Activated CD4-positive, alpha-beta T cell treated with anti-CD3 and anti-CD28 coated beads for 36 hours (primary cell): ENCODE measurements at places on chromosomes 12 and 14. TPM values are rescaled to one million over a fixed set of nuclear protein-coding genes. Genes with fewer than 3 reads are reported as not detected.

GRCh38 chr12:108570743-108571608, 8.6 kb downstream of the ISCU start:
- H3K36me3 ChIP-seq: peaks cover 35% of the 10 kb centered on the region
- no peak overlapping the region for H3K4me3 ChIP-seq
- peak; percentile 19 for DNase-seq
- peaks cover 3% of the 10 kb centered on the region for H3K27me3 ChIP-seq

The IL22 gene
- total RNA-seq: 1.4 TPM

DNA sequence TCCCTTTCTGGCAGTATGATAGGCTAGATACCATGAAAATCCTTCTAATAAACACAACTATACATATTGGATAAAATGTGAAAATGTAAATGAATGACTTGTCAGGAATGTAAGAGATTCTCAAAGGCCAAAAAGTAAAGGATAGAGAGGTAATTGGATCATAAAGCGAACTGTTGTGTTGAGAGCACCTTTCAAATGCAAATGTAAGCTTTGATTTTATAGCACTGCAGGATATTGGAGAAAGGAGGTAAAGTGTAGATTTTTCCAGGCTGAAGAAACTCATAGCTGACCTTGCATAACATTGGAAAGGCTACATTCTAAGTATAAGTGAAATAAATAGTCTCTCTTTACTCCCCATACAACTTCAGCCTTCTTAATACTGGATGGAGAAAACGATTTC, 54.0 kb downstream of the PTPRB start:
- H3K4me3 ChIP-seq: no peak overlapping the region
- no peak for DNase-seq
- H3K4me1 ChIP-seq: no peaks in the 10 kb centered on the region
- no peak overlapping the region for H3K27ac ChIP-seq
- H3K36me3 ChIP-seq: no peaks in the 10 kb centered on the region

DNA sequence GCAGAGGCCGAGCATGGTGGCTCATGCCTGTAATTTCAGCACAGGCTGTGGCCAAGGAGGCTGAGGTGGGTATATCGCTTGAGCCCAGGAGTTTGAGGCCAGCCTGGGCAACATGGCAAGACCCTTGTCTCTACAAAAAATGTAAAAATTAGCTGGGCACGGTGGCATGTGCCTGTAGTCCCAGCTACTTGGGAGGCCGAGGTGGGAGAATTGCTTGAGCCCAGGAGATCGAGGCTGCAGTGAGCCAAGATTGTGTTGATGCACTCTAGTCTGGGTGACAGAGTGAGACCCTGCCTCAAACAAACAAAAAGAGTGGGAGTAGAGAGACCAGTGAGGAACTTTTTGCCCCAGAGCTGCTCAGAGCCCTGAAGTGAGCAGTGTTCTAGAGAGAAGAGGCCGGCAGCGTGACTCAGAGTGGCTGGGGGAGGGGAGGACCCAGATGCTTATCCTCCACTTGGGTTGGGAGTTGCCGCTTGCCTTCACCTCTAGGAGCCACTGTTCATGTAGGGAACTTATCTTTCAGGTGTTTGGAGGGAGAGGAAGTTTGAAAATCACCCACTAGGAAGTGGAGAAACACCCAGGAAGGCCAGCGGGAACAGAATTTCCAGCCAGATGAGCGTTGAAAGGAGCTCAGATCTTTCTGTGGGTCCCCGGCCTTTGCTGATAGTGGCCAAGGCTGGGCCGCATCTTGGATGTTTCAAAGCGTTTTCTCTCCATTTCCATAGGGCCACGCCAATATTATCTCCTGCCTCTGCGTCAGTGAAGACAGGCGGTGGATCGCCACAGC, 15.3 kb downstream of the CFAP251 start:
- H3K4me3 ChIP-seq: no peak overlapping the region
- no peaks in the 10 kb centered on the region for H3K36me3 ChIP-seq
- peaks cover 2% of the 10 kb centered on the region for H3K4me1 ChIP-seq
- no peak for DNase-seq
- no peak overlapping the region for H3K27ac ChIP-seq

DNA sequence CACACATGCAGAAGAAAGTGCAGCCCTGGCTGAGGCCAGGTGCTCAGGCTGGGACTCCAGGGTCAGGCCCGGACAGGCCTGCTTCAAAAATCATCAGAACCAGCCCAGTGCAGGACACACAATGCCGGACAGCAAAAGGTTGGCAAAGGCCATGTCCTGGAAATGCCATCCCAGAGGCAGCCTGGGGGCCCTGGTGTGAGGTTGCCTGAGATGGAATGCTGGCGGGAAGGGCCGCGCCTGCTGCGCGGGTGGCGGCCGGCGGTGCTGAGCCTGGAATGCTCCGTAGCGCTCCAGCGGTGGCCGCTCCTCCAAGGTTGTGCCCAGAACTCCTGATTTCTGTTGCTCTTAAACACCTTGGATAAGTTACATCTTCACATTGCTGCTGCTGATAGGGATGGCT, 21.7 kb upstream of the CRIP2 start:
- no peaks in the 10 kb centered on the region for H3K27me3 ChIP-seq
- DNase-seq: no peak
- no peak overlapping the region for H3K27ac ChIP-seq
- H3K4me3 ChIP-seq: no peak overlapping the region

The GPR135 gene
- total RNA-seq: 0.98 TPM

DNA sequence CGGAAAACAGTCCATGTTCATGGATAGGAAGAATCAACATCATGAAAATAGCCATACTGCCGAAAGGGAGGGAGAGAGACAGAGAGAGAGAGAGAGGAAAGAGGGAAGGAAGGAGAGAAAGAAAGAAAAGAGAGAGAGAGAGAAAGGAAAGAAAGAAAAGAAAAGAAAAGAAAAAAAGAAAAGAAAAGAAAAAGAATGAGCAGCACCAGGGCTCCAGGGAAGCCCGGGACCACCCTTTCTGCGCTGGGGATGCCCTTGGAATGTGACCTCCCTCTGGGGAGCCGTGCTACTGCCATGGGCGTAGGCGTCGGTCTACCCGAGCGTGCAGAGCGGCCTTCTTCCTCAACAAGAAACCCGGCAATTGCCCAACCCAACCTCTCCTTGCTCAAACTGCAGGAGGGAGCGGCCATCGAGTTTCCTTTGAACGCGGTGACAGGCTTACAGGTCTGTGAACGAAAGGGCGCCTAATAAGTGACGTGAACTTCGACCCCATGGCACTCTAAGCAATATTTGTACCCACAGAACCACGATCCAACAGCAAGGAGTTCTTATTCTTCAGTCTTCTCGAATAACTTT, 16.9 kb downstream of the OR6S1 start:
- H3K4me1 ChIP-seq: peaks cover 68% of the 10 kb centered on the region
- H3K27ac ChIP-seq: peak overlapping the region; percentile 84
- H3K36me3 ChIP-seq: peaks cover 3% of the 10 kb centered on the region
- H3K4me3 ChIP-seq: peak overlapping the region; percentile 71

The PPFIA2 gene
- not detected for total RNA-seq

DNA sequence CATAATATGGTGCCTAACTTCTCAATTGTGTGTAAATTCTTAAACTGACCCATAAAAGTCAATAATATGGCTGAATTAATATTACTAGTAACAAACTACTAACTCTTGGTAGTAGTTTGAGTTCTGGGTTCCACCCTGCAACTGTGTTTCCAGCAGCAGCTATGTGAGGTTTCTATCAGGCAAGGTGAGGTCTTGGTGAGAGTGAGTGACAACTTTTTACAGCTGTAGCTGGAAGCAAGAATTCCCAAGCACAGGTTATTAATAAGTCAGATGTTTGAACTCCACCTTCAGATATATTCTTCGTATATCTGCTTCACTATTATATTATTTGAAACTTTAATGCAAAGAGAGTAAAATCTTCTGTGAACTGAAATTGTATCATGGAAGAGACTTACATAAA, 43.8 kb downstream of the MAP4K5 start:
- H3K36me3 ChIP-seq: peaks cover 3% of the 10 kb centered on the region
- no peak overlapping the region for H3K27ac ChIP-seq
- no peaks in the 10 kb centered on the region for H3K27me3 ChIP-seq
- H3K4me1 ChIP-seq: peaks cover 4% of the 10 kb centered on the region

- H3K36me3 ChIP-seq: peaks cover 51% of the 10 kb centered on the region
- H3K4me1 ChIP-seq: peaks cover 46% of the 10 kb centered on the region
- no peaks in the 10 kb centered on the region for H3K27me3 ChIP-seq
- H3K27ac ChIP-seq: peak overlapping the region; percentile 69
- H3K4me3 ChIP-seq: no peak overlapping the region
- peak; percentile 18 for DNase-seq
These were observed 39.7 kb downstream of the PPTC7 start for GRCh38 chr12:110543252-110543959.

DNA sequence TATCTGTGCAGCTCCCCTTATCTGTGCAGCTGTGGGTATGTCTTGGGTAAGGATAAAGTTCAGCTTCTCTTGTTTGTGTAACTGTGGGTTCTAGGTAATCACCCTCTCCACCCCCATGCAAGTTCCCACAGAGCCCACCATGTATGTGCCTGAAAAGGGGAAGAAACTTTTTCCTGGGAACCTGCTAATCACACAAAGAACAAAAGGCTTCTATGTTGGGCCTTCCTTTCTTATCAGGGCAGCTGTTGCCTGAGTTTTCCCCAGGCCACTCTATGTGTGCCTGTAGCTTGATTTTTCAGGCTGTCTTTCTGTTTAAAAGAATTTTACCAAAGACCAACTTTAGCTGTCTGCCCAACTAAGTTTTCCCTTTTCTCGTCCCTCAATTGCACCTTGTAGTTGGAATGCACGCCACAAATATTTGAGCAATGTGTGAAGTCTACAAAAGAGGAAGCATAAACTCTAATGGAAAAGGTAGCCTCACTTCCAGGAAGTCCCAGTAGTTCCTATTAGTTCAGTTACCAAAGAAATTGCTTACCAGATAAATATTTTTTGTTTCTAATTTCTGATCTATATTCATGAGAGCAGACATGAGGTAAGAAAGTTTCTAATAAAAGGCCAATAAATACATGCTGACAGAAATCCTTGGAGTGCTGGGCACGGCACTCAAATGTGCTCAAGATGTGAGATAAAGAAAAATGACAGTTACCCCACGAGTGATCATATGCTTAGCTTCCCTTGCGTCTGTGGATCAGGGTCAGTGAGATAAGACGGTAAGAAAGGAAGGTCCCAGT, 2.7 kb upstream of the GALC start:
- peak overlapping the region; percentile 95 for H3K27ac ChIP-seq
- H3K4me1 ChIP-seq: peaks cover 60% of the 10 kb centered on the region
- no peak for DNase-seq
- H3K36me3 ChIP-seq: peaks cover 4% of the 10 kb centered on the region

- no peak overlapping the region for H3K27ac ChIP-seq
- DNase-seq: no peak
- no peaks in the 10 kb centered on the region for H3K36me3 ChIP-seq
These were observed 388.8 kb downstream of the PDZRN4 start for GRCh38 chr12:41576925-41577324.

The CARMIL3 gene
- total RNA-seq: 0.91 TPM

GRCh38 chr14:99440278-99440677, 40.4 kb downstream of the SETD3 start:
- DNase-seq: no peak
- H3K27me3 ChIP-seq: no peaks in the 10 kb centered on the region
- H3K27ac ChIP-seq: no peak overlapping the region
- peaks cover 47% of the 10 kb centered on the region for H3K4me1 ChIP-seq
- peaks cover 34% of the 10 kb centered on the region for H3K36me3 ChIP-seq

DNA sequence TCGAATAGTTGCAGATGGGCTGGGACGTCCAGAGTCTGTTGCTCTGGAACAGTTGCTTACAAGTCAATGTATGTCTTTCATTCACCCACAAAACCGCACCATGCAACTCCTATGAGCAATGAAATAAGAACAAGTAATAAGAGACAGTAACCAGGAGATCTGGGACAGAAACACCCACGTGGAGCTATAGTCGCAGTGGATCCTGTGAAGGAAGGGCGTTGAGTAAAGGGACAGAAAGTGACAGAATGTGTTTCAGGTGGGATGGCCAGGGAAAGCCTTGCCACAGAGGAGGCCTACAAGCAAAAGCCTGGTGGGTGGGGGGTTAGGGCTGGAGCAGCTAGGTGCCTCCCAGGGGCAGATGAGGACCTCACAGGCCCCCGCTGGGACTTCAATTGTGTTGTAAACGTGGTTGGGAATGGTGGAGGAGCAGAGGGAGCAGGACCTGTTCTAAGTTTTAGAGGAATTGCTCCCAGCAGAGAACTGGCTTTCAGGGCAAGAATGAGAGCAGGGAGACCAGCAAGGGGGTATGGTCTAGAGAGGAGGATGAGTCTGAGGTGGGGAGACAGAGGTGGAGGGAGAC, 86.7 kb upstream of the FZD10 start:
- no peak for DNase-seq
- H3K27me3 ChIP-seq: peaks cover 2% of the 10 kb centered on the region
- no peaks in the 10 kb centered on the region for H3K36me3 ChIP-seq
- peaks cover 8% of the 10 kb centered on the region for H3K4me1 ChIP-seq
- H3K27ac ChIP-seq: no peak overlapping the region

DNA sequence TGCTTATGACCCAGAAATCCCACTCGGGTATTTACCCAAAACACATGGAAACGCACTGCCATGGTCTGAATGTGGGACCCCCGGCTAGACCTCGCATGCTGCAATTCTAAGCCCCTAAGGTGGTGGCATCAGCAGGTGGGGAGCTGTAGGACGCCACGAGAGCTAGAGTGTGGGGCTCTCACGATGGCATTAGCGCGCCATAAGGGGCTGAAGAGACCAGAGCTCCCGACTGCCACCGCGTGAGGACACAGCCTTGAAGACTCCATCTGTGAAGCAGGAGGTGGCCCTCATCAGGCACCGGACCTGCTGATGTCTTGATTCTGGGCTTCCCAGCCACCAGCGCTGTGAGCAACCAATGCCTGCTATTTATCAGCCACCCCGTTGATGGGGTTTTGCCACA, 40.3 kb downstream of the RIMBP2 start:
- H3K36me3 ChIP-seq: no peaks in the 10 kb centered on the region
- no peak for DNase-seq

GRCh38 chr12:69464428-69464827, 5.8 kb upstream of the FRS2 start:
- peaks cover 6% of the 10 kb centered on the region for H3K4me1 ChIP-seq
- H3K4me3 ChIP-seq: no peak overlapping the region
- no peak for DNase-seq

The TNFAIP2 gene
- total RNA-seq: 1.7 TPM

GRCh38 chr12:12665194-12665593, 30.8 kb downstream of the GPR19 start:
- no peak for DNase-seq
- H3K4me1 ChIP-seq: no peaks in the 10 kb centered on the region
- no peaks in the 10 kb centered on the region for H3K27me3 ChIP-seq
- H3K36me3 ChIP-seq: peaks cover 5% of the 10 kb centered on the region
- H3K27ac ChIP-seq: no peak overlapping the region

DNA sequence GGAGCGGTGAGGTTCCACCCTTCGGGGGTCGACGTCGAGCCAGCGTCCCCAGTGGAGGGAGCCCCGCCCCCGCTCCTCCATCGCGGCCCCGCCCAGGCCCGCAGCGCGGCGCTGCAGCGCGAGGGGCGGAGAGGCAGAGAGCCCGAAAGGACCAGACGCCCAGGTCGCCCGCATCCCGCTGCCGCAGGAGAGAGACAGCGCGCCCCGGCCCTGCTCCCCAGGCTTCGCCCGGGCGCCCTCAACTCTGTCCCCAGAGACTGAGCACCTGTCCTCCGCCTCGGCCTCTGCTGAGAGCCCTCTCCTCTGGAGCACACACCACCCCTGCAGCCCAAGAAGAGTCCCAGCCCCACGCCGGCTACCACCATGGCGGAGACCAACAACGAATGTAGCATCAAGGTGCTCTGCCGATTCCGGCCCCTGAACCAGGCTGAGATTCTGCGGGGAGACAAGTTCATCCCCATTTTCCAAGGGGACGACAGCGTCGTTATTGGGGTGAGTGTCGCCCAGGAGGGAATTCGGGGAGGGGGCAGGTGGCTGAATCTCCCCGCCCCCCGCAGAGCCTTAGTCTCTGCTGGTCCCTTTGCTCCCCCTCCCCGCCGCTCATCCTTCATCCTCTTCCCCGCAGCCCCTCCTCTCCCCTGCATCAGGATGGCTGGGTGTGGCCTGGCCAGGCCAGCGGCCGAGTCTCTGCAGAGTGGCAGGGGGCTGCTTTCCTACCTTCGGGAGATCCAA, at the start of gene KIF5A:
Gene KIF5A (plus strand): TSS at position 136 of the 732 bp plus-strand sequence. CDS start 228 bp downstream, at position 364.
- H3K4me1 ChIP-seq: peaks cover 31% of the 10 kb centered on the region
- DNase-seq: peak; percentile 77
- peak within 1 kb of the TSS; percentile 71 for H3K4me3 ChIP-seq
- peaks cover 11% of the 10 kb centered on the region for H3K36me3 ChIP-seq

The CYP27B1 gene
- total RNA-seq: 6.6 TPM
